Stimulated activated CD4-positive, alpha-beta T cell treated with anti-CD3 and anti-CD28 coated beads, Interleukin-4, amount 100 ng/mL, for 4 hours (primary cell): ENCODE measurements at places on chromosomes 1 and 21.
A peak's percentile ranks its signal among the peaks of the same experiment; 100 is the strongest.

GRCh38 chr1:52669696-52670095 lies 28.5 kb downstream of the COA7 start:
- DNase-seq, result no peak

- no peak for DNase-seq
These were observed 348.9 kb downstream of the ASTN1 start for GRCh38 chr1:176815621-176816020.

- no peak for DNase-seq
These were observed 131.8 kb upstream of the NGF start for GRCh38 chr1:115469703-115470476.

DNA sequence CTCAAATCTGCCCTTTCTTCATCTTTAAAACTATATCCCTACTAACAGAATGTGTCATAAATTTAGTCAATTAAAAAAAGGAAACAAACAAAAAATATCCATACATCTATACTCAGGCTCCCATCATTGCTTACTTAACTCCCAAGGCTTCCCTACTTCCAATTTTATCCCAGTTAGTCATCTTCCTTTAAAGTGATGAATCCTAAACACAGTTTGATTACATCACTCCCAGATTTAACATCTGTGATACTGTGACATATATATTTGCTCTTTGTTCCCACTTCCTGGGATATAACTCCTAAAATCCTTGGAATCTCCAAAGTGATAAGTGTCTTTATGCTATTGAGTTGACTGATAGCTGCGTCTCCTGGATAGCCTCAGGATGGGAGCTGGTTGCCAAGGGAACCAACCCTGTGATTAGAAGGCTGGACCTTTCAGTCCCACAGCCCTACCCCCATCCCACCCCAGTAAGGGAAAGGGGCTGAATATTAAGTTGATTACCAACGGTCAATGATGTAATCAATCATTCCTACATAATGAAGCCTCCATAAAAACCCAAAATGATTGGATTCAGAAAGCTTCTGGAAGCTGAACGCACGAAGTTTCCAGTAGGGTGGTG lies 21.6 kb downstream of the GLMN start:
- DNase-seq, result no peak

GRCh38 chr1:23980728-23981070 lies 572 bp upstream of the SRSF10 start:
- DNase-seq, result peak; percentile 35

GRCh38 chr1:35594005-35594760 lies 21.1 kb downstream of the TFAP2E start:
- DNase-seq, result no peak

DNA sequence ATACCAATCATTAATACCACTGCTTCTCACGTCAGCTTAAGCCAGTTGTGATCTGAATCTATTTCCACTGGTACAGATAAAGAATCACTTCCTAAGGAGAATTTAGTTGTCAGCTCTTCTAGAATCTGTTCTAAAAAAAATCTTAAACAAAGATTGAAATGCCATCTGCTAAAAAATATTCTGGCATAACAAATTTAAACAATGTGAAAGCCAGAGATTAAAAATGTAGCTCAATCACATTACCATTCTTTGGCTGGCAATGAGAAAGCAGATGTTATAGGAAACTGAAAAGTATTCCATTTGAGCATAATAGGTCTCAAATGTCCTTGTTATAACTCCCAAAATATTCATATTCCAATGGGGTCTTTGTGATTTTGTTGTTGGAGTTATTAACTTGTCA lies 21.7 kb upstream of the LRRC8B start:
- DNase-seq, result no peak

- DNase-seq, result no peak
These were observed 41.2 kb downstream of the LMO4 start for GRCh38 chr1:87369736-87370478.

- no peak for DNase-seq
These were observed 23.8 kb downstream of the TSEN15 start for GRCh38 chr1:184075055-184076029.
